ENCODE measurements at places on chromosomes 5 and 9. TPM values are rescaled to one million over a fixed set of nuclear protein-coding genes. Genes with fewer than 3 reads are reported as not detected.

Gene STPG3
- total RNA-seq: not detected

Gene DCANP1
- total RNA-seq: not detected

- no peak for DNase-seq
These were observed 22.5 kb upstream of the NINJ1 start for GRCh38 chr9:93156475-93157008.

DNA sequence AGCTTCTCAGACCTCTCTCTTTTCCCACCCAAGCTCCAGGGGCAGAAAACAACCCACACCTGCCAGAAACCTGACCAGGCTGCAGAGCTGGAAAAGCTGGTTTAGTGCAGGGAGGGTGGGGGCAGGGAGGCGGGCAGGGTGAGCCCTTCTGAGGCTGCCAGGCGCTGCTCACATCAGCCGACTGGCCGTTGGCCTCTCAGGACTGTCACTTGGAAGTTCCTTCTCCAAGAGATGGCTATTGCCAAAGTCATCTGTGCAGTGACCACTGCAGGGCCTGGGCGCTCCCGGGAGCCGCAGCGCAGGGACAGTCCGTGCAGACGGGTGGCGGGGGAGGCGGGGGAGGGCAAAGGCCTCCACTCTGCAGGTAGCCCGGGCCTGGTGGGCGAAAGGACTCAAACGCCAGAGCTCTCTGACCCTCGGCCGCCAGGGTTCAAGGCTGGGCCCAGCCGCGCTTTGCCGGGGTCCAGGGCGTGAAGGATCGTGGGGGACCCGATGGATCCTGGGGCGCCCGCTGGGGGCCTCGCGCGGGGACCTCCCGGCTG is 205.0 kb upstream of the IER5L start:
- no peak for DNase-seq
